ENCODE measurements at places on chromosomes 12 and 14.

DNA sequence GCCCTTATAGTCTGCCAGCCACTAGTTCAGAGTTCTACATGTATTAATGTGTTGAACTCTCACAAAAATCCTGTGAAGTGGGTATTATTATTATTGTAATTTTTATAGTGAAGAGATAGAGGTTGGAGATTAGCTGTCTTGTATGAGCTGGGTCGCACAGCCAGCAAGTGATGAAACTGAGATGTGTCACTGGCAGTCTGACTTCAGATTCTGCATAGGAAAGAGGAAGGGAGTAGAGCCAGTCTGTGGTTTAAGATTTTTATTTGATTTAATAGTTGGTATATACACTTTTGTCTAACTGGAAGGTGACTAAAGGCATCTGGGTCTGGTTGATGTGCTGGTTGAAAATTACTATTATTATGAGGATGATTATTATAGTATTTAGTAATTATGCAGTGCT is 5.8 kb upstream of the FRS2 start:
- no peak for DNase-seq

DNA sequence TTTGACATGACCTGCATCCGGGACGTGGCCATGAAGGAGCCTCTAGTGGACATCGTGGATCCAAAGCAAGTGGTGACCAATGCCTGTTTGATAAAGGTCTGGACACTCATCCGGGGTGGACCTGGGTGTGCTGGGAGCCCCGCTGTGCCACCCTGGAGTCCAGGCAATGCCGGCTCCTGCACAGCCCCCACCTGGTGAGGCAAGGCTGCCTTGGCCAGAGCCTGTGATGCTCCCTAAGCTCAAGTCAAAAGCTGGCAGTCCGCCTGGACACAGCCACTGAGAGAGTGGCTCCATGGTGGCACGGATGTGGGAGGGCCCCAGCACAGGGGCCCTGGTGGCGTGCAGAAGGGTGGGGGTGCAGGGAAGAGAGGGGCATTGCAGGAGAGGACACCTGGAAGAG is 85.9 kb downstream of the PRMT8 start:
- no peak for DNase-seq

DNA sequence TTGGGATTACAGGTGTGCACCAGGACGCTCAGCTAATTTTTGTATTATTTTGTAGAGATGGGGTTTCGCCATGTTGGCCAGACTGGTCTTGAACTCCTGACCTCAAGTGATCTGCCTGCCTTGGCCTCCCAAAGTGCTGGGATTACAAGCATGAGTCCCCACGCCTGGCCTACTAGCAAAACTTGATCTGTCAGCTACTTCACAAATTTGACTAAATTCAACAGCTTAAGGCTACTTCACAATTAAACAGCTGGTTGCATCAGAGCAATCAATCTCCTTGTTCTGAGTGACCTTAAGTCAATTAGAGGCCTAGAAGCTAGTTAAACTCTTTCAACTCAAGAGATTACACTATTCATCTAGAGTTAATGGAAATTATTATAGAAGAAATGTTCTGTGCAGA is 12.2 kb downstream of the COQ10A start:
- DNase-seq: no peak

DNA sequence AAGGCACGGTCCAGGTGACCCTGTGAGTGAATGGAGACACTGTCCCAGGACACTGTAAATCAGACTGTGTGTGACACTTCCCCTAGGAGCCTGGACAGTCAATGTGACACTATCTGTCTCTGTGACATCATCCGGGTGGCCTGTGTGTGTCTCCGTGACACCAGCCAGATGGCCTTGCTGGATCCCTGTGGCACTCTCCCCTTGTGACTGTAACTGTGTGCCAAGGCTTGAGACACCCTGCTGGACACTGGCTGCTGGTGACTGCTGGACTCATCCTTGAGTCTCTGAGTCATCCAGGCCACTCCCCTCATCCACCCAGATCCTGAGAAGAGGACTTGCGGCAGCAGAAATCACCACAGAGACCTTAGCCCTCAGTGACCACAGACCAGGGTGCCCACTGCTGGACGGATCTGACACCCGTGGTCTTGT is 51.6 kb downstream of the MVK start:
- DNase-seq: peak; percentile 89

- DNase-seq: no peak
Observed at GRCh38 chr14:79571366-79571765, 639.9 kb downstream of the DIO2 start.

- no peak for DNase-seq
Observed at GRCh38 chr14:94313991-94314655, 9.0 kb downstream of the SERPINA6 start.

- no peak for DNase-seq
Observed at GRCh38 chr14:99081880-99082279, 190.1 kb downstream of the BCL11B start.

- DNase-seq: peak; percentile 67
Observed at GRCh38 chr14:21068521-21069387, 1.4 kb upstream of the ARHGEF40 start.

DNA sequence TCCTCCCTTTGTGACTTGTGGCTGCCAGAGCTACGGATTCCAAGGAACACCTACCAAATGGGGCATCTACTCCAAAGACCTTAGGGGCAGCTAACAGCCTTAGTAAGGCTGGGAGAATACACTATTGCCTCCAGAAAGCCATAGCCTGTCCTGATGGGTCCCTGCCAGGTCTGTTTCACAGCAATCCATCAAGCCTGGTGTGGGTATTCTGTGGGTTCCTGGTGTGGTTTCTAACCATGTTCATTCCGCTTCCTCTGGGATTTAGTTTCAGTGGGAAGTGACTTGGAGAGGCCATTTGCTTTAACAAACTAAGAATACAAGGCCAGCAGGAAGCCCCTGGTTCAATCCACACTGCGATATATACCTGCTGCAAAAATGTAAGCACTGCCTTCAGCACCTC is 220.5 kb downstream of the FOXN3 start:
- DNase-seq: no peak

- DNase-seq: peak; percentile 53
Observed at GRCh38 chr12:27843714-27844245, 63.7 kb upstream of the MANSC4 start.

DNA sequence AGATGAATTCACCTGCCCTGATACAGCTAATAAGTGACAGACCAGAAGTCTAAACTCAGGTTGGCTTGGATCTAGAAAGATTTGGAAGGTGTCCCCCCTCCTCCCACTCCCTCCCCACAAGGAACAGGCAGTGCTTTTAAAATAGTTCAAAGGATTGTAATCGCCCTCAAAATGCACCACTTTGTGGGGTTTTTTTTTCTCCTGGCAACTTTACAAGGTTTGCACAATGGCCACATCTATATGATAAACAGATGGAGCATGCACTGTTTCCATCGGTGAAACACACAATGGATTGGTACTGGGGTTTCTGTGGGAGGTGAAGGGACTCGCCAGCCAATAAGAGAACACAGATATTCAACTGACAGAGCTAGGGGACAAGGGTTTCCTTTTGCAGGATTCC is 137.4 kb downstream of the LLPH start:
- DNase-seq: no peak

DNA sequence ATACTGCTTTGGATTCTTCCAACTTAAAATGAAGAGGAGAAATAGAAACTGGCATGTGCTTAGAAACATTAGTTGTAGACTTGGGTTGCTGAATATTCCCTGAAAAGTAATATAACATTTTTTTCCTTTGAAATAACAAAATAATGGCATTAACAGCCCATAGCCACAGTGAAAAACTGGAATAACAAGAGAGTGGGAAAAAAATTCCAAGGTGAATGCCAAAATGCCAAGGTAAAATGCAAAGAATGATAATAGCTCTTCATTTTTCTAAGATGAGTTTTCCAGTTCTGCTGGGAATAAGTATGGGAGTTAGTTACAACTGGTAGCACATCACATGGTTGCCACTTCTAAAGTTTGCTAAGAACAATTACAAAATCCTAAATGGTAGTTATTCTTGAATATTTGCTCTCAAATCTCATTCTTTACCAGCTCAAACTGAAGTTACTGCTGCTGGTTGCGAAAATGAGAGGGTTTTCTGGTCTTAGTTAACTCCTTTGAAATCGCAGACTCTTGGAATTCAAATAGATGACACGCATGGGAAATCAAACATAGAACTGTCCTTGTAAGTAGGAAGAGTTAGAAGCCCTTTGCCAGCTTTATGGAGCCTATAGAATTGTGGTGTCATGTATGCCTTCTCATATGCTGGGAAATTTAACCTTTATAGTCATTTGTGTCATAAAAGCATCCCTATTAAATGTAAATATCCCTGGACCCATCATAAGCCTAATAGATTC is 165.0 kb upstream of the DCN start:
- peak; percentile 32 for DNase-seq

DNA sequence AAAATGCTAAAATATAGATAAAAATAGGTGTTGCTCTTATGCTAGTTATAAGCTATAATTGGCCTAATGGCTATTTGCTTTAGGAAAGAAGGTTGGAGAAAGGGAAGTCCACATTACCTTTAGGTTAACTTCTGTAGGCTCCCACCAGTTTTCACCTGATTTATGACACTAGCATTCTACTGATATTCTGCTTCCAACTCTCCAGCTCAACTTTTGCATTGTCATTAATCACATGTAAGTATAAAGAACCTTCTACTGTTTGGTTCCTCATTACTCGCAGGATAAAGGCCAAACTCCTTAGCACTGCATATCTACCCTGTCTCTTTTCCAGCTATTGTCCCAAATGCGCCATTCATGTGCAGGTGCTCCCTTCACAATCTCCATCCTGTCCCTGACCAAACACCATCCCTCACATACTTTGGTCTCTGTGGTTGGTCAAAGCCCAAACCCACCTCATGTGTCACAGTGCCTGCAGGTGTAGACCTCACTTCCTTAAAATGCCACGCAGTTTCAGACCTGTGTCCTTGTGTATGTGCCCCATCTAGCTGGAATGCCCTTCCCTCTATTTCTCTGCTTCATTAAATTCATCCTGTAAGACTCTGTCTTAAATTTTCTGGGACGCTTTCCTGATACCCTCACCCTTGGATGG is 3.3 kb downstream of the DDHD1 start:
- no peak for DNase-seq

DNA sequence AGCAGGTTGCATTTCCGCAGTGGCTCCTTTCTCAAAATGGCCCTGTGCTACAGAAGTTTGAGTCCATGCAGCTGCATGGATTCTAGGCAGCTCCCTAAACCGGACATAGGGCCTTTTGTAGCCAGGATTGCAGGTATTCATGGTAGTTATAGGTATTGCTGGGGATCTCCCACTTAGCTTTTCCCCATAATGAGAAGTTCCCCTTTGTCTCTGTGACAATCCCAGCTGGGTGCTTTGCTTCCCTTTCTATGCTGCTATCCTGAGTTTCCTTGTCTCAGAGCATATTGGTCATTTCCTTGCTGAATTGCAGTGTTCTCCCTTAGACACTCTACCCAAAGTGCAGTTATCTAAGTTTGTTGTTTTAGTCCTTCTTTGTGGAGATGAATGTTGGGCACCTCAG is 120.9 kb upstream of the MIS18BP1 start:
- DNase-seq: no peak

Data from AG20443 (cell line).